Stimulated activated CD4-positive, alpha-beta T cell treated with anti-CD3 and anti-CD28 coated beads, TNF-alpha, amount 100 ng/mL, for 24 hours (primary cell): ENCODE measurements at places on chromosomes 2 and 18.

DNA sequence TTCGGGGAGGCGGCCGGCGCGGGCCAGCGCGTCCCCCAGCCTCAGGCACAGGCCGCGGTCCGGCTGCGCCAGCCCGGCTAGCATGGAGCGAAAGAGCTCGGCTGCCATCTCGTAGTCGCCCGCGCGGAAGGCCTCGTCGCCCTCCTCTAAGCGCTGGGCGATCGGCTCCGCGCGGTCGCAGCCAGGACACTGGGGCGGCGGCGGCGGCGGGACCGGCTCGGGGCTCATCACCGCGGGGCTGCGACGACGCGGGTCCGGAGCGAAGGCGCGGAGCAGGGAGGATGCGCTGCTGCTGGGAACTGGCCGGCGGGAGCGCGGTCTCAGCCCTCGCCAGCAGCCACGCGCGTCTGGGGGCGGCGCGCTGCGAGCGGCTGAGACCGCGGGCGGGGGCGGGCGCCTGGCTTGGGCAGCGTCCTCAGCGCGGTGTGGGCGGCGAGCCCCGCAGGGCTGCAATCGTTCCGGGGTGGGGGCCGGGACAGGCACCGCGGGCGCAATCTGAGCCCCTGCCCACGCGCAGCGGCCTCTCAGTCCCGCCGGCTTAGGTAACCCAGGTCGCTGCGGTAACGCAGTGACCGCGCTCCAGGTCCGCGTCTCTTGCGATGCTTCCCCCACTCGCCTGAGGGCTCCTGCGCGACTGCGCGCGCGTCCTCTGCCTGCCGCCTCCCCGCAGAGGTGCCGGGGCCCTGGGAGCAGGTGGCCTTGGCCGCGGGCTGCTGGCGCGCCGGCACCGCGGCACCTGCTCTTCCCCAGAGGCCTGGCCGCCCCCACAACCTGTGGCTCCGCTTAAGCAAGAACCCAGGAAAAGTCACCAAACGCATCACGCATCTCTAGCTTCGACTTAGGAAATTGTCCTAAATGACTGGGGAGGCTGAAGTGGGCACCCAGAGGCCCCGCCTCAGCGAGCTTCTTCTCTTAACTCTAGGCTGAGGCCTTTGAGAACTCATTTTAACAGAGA is at the start of gene LONRF2:
Gene LONRF2, minus strand, starts transcription at position 636 of the 955 bp plus-strand sequence. Its CDS starts 408 bp downstream, at position 228.
- DNase-seq = no peak

DNA sequence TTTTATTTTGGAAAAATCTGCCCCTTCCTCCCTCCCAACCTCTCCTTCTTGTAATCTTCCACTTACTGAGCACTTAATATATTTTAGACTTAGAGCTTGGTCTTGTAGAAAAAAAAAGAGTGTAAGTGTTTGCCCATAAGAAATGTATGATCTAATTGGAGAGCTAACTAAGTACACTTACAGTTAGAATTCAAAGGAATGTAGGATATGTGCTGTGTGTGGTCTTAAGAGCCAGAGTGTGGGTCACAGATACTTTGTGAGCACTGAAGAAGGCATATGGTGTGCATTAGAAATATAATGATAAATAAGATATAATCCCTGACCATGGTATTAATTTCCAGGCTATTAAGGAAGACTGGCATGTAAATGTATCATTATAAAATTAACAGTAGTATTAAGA is 91.8 kb upstream of the ZNF521 start:
- DNase-seq = no peak

DNA sequence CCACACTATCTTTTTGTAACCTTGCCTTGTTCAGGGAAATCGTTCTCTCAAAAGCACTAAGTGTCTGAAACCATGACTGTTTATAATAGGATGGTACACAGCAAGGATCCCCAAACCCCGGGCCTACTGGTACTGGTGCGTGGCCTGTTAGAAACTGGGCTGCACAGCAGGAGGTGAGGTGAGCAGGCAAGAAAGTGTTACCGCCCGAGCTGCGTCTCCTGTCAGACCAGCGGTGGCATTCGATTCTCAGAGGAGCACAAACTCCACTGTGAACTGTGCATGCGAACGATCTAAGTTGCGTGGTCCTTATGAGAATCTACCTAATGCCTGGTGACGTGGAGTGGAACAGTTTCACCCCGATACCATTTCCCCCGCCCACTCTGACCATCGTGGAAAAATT is 81.8 kb upstream of the KCNJ3 start:
- DNase-seq = no peak

GRCh38 chr2:63465633-63466032 is 122.6 kb downstream of the WDPCP start:
- no peak for DNase-seq

DNA sequence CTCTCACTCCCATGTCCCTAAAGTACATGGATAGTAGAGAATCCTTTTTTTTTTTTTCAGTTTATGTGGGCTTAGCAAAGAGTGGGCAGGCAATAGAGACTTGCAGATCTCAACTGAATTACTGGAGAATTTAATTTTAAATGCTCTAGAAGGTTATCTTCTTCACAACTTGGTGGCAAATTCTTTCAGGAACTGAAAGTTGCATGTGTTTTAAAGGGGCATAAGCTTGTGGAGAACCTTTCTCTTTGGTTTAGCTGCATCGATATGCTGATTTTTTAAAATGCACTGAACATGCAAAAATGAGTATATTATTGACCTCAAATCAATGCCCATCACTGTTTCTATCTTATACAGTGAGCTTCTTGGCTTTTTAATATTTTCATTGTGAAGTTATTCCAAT is 24.9 kb upstream of the GALNT3 start:
- no peak for DNase-seq

DNA sequence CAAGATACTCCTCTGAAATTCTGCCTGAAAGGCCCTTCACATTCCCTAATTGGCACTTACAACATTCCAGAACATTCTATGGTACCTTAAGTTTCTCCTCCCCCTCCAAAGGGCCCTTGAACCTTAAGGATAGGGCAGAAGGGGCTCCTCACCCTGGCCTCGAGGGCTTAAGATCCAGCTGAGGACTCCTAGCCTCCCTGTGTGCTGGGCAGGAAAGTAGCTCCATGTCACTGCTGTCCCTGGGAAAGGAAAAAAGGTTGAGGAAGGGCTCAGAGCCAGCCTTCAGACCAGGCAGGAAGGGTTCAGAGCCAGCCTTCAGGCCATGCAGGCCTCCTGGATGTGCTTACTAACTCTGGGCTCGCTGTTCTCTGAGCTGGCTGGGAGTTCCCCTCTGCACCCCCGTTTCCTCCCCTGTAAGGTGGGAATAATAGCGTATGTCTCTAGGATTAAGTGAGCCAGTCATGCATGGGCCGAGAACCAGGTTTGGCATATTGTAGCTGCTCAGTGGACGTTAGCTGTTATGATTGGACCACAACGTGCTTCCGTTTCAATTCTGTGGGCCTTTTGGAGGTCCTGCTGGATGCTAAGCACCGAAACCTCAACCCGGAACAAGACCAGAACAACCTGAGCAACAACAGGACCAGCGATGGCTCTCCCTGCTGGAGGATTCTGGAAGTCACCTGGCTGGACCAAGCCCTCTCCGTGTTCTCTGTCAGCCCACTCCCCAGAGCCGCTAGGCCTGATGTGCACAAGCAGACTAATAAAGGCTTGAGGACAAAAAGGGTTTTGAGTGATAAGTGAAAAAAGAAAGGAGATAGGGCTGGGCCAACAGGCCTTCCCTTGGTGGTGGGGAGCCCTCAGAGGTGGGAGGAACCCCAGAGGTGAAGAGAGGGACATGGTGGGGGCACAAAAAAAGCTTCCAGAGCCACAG is 1.0 kb upstream of the B3GNT7 start:
- no peak for DNase-seq

- DNase-seq = no peak
Observed at GRCh38 chr2:227153758-227154486, 10.1 kb downstream of the COL4A4 start.

GRCh38 chr2:223771475-223771874 is 65.9 kb downstream of the AP1S3 start:
- DNase-seq = no peak

GRCh38 chr2:200809506-200810251 is 2.0 kb upstream of the BZW1 start:
- no peak for DNase-seq

GRCh38 chr2:38533757-38534545 is 68.8 kb downstream of the HNRNPLL start:
- DNase-seq = no peak

DNA sequence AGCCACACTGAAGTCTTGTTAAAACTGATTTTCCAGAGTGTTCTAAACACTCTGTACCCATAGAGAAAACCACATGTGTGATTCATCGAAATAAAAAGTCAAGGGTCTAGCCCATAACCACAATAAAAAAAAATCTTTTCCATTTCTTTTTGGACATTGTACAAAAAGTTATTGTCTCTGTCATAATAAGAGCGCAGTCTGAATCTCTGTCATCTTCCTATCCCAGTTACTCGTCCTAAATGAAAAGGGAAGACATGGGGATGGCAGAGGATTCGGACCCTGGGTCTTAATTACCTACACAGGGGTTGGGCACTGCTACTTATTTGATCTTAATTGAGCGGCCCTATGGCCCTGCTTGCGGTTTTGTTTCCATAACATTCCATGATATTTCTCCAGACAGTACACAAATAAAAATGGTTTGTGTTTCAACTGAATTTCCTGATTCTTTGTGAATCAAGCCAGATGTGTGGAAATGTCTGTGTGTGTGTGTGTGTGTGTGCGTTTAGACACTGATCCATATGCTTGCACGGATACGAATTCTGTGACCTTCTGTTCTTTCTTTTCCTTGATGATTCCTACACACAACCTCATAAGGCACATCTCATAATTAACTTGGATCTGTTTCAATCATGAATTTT is 133.4 kb upstream of the SPATS2L start:
- DNase-seq = no peak

DNA sequence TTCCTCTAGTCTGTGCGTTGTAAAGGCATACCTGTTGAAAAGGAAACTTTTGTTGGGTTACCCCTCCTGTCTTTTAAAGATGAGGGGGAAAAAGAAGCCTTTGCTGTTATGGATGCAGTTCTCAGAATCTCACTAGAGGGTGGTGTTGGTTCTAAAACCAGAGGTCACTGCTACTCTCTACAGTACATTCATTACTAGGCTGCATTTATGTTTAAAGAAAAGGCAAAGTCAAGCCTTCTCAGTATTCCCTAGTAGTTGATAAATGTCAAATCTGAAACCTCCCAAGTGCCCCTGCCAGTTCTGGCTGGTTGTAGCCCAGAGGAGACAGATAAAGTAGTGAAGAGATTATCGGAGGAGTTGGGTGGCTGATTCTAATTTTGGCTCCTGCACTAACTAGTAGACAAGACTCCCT is 1.4 kb upstream of the PLCL1 start:
- no peak for DNase-seq

GRCh38 chr2:36277146-36277808 is 78.3 kb upstream of the CRIM1 start:
- DNase-seq = peak; percentile 30

DNA sequence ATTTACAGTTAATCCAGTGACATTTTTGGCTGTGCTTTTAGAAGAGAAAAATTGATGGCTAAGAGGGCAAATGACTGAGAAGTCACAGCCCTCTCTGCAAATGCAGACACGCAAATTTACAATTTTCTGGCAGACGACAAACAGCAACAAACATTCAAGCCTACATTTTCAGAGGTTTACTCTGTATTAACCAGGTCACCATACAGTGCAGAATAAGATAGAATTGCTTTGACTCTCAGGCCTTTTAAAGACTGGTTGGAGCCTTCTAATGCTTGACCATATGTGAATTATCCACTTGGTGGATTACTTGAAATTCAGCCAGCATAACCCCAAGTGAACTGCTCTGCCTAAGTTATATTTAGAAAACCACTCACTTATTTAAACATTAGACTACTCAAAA is 280.9 kb upstream of the STON1 start:
- no peak for DNase-seq
